ENCODE measurements at places on chromosomes 5 and 9.

- DNase-seq: peak; percentile 47
These were observed 15.7 kb downstream of the SQSTM1 start for GRCh38 chr5:179836225-179837019.

GRCh38 chr5:142360051-142360498 is 35.3 kb upstream of the SPRY4 start:
- no peak for DNase-seq

DNA sequence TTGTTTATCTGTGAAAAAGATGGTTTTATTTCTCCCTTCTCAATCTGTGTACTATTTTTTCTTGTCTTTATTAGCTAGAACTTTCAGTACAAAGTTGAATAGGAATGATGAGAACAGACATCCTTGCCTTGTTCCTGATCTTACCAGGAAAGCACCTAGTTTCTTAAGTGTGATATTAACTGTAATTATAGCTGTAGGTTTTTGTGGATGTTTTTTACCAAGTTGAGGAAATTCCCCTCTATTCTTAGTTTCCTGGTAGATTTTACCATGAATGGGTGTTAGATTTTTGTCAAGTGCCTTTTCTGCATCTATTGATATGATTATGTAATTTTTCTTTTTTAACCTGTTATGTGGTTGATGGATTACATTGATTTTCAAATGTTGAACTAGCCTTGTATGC is 68.7 kb downstream of the KCNN2 start:
- DNase-seq: no peak

GRCh38 chr5:115657881-115658233 is 32.0 kb upstream of the TMED7 start:
- no peak for DNase-seq

- DNase-seq: no peak
These were observed 403.7 kb upstream of the TRPC7 start for GRCh38 chr5:136769093-136769492.

- DNase-seq: no peak
These were observed 13.3 kb upstream of the SPATA24 start for GRCh38 chr5:139417214-139417613.
